GM06990 (cell line): ENCODE measurements at places on chromosomes 7 and 10.

DNA sequence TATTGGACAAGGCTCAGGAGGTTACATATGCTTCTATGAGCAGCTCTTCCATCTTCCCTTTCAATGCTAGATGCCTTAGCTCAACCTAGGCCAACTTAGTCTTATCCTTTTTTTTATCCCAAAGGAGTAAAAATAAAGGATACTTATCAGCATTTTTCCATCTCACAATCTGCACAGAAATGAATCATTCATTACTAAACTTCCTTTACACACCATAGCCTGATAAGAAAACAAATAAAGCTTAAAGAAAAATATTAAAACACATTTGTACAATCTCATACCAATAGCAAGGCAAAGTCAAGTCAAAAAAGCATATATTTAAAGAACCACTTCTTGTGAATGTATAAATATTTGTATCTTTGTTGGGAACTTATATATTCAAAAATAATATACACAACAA lies 407.4 kb downstream of the GRM8 start:
- no peak for DNase-seq

DNA sequence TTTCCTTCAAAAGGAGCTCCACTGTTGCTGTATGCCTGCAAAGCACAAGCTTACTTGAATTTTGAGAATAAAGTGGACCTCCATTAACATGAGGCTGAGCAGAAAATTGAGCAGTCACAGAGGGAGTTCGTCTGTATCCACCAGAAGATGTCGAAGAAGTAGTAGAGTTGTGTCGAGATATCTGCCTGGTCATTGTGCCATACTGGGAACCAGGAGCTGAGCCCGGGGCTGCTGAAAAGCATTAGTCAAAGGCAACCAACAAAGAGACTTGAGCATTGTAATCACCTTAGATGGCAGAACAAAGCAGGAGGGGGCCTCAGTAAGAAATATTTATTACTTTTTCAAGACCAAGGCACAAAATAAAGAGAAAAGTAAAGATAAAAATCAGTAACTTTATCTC lies 61.5 kb downstream of the PDSS1 start:
- DNase-seq, result no peak

- no peak for DNase-seq
Observed at GRCh38 chr7:33806298-33807154, 98.8 kb upstream of the BMPER start.

DNA sequence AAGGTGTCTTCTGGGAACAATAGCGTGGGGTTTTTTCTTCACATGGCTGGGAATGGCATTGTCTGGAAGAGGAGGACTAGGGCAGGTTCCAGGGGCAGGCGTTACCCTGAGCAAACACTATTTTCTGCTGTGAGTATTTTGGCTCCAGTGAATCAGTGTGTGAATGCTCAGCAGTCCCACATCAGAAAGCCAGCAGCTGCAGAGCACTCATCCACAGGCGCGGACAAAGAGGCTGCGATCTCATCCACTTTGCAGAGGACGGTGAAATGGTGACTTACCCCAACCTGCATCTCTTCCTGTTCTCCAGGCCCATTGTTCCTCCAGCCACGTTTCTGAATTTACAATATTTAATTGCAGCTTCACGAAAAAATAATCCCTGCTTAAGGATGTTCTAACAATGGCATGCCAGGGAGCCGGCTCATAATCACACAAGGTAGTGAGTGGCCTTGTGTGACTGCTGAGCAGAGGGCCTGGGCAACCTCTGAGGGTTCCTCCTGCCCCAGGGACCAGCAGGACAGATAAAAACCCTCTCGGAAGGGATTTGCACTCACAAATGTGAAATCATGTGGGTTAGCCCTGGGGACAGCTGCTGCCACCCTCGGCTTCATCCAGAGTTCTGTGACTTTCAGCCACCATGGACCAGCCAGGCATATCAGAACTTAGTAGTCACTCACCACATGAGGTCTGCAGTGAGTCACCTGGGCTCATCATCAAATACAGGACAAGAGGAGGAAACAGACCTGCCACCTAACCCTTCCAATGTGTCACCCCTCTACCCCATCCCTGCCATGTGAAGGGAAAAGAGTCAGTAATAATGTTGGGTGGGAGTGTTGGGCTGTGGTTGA lies 65.0 kb upstream of the EN2 start:
- no peak for DNase-seq

DNA sequence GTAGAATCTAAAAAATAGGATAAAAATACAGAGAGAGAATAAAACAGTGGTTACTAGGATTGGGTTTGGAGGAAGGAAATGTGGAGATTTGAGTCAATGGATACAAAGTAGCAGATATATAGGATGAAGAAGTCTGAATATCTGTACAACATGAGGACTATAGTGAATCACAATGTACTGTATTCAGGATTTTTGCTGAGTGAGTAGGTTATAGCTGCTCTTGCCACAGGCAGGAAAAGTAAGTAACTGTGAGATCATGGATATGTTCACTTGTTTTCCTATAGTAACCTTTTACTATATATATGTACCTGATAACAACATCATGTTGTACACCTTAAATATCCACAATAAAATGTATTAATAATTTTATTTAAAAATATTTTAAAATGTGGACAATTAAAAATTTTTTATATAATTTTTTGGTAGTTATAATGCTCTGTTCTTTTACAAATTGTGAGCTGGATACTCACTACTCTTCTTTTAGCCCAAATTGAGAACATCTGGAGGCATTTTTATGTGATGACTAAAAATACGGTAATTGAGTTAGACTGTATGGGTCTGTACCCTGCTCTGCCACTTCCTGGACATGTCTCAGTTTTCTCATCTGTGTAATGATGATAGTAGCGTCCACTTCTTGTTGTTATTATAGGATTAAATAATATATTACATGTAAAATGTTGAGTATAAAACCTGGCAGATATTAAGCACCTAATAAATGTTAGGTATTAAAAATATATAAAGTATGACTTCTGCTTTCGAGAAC lies 439.1 kb downstream of the AUTS2 start:
- DNase-seq, result no peak

DNA sequence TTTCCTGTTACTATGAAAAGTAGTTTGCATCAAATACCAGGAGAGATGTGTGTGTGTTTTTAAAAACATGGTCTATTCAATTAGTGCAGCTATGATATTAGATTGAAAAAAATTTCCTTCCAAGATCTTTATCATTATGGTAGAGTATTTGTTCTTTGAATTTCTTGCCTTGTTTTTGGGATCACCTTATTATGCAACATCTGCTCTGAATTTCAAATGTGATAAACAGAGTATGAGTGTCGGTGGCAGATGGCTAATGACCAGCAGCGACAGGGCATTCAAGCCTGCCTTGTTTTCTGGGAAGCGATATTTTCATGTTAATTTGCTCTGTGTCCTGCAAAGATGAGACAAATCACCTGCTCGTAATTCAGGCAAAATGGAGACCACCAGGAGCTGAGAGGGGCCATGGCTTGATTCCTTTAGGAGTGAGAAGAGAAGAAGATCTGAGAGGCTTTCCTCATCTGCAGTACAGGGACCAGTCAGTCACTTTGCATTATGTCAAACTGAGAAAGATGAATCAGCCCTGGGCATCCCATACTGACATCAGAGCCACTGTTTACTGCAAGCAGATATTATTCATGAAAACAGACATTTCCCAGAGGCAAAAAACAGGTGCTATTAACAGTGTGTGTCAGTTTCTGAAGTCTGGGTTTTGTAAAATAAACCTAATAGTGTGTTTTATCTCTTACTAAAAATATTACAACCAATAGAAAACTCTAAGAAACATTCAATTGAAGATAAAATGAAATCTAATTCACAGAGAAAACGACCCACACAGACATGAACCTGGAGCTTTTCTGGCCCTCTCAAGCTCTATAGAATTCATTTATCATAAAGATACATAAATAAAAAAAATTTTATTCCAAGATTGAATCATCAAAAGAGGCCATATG lies 67.6 kb downstream of the CDK6 start:
- peak; percentile 57 for DNase-seq

DNA sequence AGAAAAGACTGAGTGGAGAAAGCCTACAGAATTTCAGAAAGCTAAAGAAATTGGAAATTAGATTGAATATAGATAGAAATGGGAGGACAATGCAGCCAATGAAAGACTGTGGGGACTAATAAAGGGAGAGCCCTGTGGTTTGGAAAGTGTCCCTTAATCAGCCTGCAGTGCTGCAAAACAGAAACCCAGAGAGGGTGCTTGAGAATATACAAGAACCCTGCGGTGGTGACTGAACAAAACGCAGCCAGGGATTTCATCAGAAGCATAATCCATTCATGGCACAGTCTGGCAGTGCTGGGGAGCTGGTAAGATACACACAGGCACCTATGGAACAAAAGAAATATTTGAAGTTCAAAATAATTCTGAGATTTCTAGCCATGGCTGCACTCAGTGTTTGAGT lies 19.1 kb downstream of the CEP41 start:
- no peak for DNase-seq

GRCh38 chr10:86829472-86829871 lies 73.1 kb downstream of the BMPR1A start:
- DNase-seq, result no peak

DNA sequence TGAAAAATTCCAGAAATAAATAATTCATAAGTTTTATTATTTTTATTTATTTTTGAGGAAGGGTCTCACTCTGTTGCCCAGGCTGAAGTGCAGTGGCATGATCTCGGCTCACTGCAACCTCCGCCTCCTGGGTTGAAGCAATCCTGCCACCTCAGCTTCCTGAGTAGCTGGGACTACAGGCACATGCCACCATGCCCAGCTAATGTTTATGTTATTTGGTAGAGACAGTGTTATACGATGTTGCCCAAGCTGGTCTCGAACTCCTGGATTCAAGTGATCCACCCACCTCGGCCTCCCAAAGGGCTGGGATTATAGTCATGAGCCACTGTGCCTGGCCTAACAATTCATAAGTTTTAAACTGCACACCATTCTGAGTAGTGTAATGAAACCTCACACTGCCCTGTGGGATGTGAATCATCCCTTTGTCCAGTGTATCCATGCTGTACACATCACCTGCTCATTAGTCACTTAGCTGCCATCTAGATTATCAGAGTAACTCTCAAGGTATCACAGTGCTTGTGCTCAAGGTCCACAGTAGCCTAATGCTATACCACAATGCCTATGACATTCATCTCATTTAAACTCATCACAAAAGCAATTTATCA lies 17.9 kb downstream of the RTKN2 start:
- no peak for DNase-seq

DNA sequence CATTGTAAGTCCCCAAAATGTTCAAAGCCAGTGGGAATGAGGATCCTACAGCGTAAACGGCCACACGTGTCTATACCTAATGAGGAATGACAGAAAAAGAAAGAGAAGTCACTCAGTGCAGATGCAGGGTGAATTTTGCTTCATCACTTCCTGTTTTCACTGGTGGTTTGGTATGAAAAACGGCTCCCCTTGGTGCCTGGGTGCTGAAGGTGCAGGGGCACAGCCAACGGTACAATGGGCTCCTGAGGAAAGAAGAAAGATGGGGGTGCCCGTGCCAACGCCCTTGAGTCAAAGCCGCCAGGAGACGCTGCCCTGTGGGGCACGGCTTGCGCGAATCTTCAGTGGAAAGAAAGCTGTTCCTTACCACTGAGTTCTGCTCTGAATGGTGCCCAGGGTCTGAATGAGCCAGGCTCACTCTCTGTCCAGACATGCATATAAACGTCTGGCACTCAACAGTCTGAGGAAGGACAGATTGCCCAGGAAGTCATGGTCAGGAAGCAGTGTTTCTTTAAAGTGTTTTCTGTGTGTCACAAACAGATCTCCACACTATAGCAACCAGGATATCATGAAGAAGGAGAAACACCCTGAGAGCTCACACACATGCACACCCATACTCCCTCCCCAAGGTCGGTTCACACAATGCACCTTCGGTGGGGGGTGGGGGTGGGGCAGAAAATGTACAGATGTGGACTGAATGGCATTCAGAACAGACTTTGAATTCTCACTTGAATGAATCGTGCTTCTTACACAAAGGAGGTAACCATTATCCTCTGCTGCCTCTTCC lies 105.8 kb downstream of the ELMO1 start:
- peak; percentile 83 for DNase-seq

DNA sequence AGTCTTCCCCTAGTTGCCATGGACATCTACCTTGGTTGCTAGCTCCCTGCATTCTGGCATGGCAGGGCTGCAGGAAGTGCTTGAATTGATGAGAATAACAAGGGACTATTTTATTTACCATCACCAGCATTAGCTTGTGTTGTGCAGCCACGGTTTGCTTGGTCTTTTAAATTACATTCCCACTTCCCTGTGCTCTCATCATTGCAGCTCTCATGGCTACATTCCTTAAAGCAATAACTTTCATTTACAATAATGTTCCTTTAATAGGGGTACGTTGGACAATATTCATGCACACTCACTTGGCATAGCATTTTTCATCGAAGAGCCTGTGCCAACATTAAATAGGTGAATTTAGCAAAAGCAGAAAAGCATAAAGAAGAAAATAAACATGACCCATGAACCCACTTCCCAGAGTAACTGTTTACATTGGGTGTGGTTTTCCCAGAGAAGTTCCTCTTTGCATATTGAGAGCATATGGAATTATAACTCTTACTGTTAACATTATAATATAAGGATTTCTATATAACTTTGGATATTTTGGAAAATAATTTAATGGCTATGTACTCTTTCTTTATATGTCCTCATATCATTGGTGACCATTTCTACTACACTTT lies 113.2 kb upstream of the VWC2 start:
- no peak for DNase-seq

DNA sequence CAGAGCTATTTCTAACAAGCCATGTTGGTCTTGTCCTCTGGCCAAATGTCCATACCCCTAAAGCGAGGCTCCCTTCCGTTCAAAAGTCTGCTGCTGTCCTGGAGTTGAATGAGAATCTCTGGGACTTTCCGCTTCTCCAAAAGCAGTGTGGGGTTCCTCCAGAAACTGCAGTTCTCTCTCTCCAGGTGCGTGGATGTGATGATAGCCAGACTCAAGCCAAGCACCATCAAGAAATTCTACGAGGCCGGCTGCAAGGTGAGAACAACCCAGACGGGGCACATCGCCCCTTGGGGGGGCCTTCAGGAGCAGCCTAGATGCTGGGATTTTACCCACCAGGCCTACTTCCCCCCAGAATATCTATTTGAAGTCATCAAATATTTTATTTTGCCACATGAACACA lies 26.5 kb downstream of the BTBD16 start:
- no peak for DNase-seq
